ENCODE measurements at places on chromosomes 7 and 10.

GRCh38 chr10:124150807-124151417 lies 57.5 kb upstream of the CHST15 start:
- DNase-seq, result no peak

DNA sequence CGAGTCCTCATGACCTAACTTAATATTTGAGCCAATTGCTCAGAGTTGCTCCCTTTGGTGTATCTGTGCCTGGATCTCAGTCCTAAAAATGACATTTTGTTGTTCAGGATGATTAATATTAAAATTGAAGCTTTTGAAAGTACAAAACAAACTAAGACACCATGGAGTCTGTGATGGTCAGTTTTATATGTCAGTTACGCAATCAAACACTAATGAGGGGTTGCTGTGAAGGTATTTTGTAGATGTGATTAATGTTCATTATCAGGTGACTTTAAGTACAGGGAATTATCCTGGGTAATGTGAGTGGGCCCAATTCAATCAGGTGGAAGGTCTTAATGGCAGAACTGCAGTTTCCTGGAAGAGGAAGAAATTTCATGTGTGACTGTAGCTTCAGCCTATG lies 546.7 kb downstream of the REEP3 start:
- DNase-seq, result no peak

DNA sequence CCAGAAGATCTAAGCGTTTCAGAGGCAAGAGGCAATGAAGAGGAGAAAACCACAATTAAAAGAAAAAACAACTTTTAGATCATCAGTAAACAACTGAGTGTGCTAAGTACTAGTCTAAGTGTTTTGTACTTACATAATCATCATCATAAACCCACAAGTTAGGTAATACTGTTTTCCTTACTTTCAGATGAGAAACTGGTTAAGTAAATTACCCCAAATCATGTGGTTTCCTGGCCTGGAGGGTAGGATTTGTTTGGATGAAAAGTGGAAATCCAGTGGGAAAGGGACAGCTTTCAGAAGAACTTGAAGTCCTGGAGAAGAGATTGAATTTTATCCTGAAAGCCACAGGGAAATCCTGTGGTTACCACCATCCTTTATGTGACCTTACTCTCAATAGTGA lies 463.3 kb downstream of the LRMDA start:
- DNase-seq, result no peak

- no peak for DNase-seq
These were observed 598.6 kb downstream of the PARD3 start for GRCh38 chr10:34216348-34216945.

DNA sequence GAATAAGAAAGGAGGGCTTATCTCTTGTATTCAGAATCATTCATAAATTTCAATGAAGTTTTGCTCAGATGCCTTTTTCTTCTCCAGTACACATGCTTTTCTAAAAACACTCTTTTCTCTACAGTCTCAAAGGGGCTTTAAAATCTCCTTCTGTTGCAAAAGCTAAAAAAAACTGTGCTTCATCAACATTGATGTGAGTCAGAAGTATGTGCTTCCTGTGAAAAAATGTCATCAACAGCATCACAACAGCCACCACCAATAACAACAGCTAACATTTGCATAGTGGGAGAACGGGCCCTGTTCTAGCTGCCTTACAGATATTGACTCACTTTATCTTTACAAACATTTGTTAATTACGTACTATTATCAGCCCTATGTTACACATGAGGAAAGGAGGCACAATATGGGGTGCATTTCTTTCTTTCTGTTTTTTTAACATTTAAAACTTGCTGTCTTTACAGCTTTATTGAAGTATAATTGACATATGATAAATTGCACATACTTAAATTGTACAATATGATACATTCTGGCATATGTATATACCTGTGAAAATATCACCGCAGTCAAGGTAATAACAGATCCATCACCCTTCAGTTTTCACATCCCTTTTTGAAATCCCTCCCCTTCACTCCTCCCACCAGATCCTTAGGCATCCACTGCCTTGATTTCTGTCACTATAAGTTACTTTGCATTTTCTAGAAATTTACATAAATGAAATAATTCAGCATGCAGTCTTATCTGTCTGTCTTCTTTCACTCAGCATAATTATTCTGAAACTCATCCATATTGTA lies 1605.4 kb upstream of the LRRTM3 start:
- no peak for DNase-seq

DNA sequence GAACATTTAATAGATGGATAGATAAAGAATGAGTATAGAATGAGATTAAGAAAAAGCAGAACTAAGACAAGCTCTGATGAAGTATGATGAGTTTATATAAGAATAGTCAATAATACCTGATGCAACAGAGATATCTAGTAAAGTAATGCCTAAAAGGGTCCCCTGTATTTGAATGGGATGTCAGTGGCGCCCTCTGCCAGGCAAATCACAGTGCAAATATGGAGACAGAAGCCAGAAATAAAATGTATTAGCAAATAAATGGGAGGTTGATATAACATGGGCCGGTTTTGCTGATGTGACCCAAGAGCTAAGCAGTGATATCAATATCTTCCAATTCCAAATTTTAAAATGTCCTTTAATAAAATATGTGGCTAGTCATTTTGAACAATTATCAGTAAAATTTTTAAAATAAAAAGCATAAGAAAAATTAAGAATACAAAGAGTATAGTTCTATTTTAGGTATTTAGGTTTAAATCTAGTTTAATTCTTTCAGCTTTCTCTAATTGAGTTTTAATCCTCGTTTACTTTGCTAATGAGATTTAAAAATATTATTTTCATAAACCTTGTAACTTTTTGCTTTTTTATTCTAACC lies 62.6 kb downstream of the ADK start:
- peak; percentile 50 for DNase-seq

DNA sequence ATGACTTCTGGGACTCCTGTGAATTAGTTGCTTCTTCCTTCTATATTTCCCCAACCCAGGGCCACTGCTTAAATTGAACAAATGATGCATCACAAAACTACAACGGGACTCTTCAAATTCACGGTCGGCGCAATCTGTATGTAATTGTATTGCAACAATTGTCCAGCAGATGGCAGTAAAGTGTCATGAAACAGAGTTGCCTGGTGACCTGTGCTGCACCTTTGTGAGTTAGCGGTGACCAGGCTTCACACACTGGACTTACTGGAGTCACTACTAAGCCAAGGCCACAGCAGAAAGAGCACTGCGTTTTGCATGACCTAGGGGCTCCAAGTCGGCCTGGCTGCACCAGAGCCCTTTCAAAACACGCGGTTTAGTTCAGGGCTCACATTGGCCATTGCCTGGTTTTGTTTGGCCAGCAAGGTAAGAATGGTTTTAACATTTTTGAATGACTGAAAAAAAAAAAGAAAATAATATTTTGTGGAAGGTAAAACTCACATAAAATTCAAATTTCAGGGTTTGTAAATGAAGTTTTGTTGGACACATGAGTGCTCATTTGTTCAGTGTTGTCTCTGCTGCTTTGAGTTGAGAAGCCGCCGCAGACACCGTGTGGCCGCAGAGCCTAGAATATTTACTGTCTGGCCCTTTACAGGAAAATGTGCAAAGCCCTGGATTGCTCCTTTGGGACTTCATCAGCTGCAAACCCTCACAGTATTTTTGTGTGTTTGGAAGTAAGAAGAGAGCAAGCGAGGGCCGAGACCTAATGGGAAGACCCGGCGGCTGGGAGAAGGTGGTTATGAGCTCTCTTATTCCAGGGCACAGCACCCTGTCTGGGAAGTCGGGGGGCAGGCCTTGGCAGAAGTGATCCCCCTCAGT lies 23.2 kb upstream of the ZNF32 start:
- peak; percentile 55 for DNase-seq

GRCh38 chr10:69745698-69746097 lies 56.0 kb upstream of the COL13A1 start:
- DNase-seq, result no peak

GRCh38 chr10:90819911-90820310 lies 37.9 kb downstream of the HTR7 start:
- no peak for DNase-seq

- DNase-seq, result no peak
These were observed 3.5 kb upstream of the AEBP1 start for GRCh38 chr7:44100458-44101302.

- no peak for DNase-seq
These were observed 316.5 kb upstream of the ZMIZ1 start for GRCh38 chr10:78752221-78752620.

- DNase-seq, result no peak
These were observed 225.4 kb downstream of the PAXIP1 start for GRCh38 chr7:154777489-154777888.
